ENCODE measurements at places on chromosomes 2 and 18. TPM values are rescaled to one million over a fixed set of nuclear protein-coding genes. Genes with fewer than 3 reads are reported as not detected.

The MALT1 gene
- 19.2 TPM for total RNA-seq

The ADCYAP1 gene
- not detected for total RNA-seq

The EN1 gene
- 0.78 TPM for total RNA-seq

The NEUROD1 gene
- not detected for total RNA-seq

The REG3A gene
- total RNA-seq: not detected

The IL1B gene
- total RNA-seq: not detected

- no peak overlapping the region for H3K4me3 ChIP-seq
- DNase-seq: no peak
- H3K4me1 ChIP-seq: no peaks in the 10 kb centered on the region
Observed at GRCh38 chr18:31918733-31919132, 24.2 kb downstream of the TRAPPC8 start.

DNA sequence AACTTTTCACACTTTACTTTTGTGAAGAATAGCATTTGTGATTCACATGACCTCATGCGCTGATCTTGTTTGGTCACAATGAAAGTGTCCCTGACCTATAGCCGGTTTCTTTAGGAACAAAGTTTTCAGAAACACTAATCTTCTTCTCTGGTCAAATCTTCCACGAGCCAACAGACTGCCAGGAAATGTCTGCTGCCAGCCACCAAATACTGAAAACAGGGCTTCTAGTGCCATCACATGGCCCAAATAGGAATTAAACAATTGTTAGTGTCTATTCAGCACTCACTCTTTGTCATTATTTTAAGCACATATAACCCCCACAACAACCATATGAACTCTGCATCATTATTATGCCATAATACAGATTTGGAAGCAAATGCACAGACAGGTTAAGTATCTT, 286.5 kb upstream of the SYT4 start:
- H3K4me1 ChIP-seq: no peaks in the 10 kb centered on the region
- no peak for DNase-seq
- no peak overlapping the region for H3K4me3 ChIP-seq

GRCh38 chr2:168255866-168256265, 8.5 kb upstream of the STK39 start:
- no peaks in the 10 kb centered on the region for H3K36me3 ChIP-seq
- no peaks in the 10 kb centered on the region for H3K4me1 ChIP-seq
- DNase-seq: no peak

DNA sequence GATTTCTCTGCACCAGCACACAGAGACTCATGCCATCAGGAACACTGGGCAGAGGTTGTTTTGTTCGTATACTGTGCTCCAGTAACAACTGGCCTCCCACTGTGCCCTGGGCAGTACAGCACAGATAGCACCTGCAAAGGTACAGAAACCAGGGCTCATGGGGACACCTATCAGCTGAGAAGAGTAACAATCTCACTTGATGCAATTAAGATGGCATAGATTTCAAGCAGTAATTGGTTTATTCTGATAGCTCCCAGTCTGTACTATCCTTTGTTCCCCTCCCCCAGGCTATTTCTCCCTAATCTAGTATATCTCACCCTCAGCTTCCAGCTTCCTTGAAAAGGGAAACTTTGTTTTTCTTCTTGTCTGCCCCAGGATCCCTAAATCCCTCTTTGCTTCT, 343.9 kb upstream of the MMADHC start:
- H3K4me3 ChIP-seq: no peak overlapping the region
- DNase-seq: no peak
- no peaks in the 10 kb centered on the region for H3K36me3 ChIP-seq
- no peaks in the 10 kb centered on the region for H3K4me1 ChIP-seq

DNA sequence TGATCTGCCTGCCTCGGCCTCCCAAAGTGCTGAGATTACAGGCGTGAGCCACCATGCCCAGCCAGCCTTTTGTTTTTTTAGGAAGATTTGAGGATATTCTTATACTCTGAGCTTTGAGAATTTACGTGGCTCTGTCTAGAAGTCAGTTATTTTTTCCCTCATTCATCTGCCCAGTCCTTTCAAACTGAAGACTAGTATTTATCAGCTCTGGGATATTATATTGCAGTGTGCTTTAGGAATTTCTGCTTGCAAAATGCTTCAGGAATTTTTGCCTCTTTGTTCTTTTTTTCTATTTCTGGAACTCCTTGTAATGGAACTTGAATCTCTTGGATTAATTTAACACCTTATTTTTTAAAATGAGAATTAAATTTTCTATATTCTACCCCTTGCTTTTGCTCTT, 22.6 kb downstream of the ACSL3 start:
- no peak overlapping the region for H3K4me3 ChIP-seq
- H3K27ac ChIP-seq: no peak overlapping the region
- no peaks in the 10 kb centered on the region for H3K36me3 ChIP-seq
- no peaks in the 10 kb centered on the region for H3K27me3 ChIP-seq
- DNase-seq: no peak

DNA sequence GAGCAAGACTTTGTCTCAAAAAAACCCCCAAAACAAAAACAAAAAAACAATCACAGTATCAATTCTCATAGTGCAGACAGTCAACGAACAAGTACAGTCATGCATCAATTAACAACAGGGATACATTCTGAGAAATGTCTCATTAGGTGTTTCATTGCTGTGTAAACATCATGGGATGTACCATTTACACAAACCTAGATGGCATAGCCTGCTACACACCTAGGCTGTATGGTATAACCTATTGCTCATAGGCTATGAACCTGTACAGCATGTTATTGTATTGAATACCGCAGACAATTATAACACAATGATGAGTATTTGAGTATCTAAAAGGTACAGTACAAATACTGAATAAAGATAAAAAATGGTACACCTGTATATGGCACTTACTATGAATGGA, 67.8 kb upstream of the LMAN1 start:
- H3K4me1 ChIP-seq: no peaks in the 10 kb centered on the region
- H3K4me3 ChIP-seq: no peak overlapping the region
- no peaks in the 10 kb centered on the region for H3K36me3 ChIP-seq
- H3K27ac ChIP-seq: no peak overlapping the region
- no peaks in the 10 kb centered on the region for H3K27me3 ChIP-seq

- H3K27me3 ChIP-seq: no peaks in the 10 kb centered on the region
- DNase-seq: no peak
- no peaks in the 10 kb centered on the region for H3K36me3 ChIP-seq
- H3K4me3 ChIP-seq: no peak overlapping the region
- H3K4me1 ChIP-seq: no peaks in the 10 kb centered on the region
Observed at GRCh38 chr18:61995618-61996017, 102.8 kb upstream of the RNF152 start.
